ENCODE measurements at places on chromosomes 3 and 15.
A peak's percentile ranks its signal among the peaks of the same experiment; 100 is the strongest.

DNA sequence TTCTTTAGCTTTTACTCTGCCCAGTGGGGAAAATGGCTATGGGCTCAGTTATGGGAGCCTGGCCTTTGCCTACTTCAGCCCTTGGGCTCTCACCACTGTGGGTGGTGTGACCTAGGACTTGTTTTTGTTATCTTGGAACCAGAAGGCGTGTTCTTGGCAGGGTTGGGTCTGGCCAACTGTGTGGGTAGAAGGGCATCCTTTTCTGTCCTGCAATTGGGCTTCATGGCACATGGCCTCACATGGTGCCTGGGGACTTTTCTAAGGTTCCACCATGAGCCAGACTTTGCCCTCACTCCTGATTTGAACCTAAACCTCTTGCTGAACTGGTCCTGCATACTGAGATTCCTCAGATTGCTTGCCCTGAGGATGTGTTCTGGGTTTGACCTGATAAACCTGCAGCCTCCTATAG is 1.7 kb downstream of the GLYCTK start:
- DNase-seq: no peak

GRCh38 chr3:13277860-13278531 is 142.1 kb downstream of the NUP210 start:
- DNase-seq: no peak

- no peak for DNase-seq
These were observed 160.3 kb downstream of the SMAD6 start for GRCh38 chr15:66862111-66862939.

DNA sequence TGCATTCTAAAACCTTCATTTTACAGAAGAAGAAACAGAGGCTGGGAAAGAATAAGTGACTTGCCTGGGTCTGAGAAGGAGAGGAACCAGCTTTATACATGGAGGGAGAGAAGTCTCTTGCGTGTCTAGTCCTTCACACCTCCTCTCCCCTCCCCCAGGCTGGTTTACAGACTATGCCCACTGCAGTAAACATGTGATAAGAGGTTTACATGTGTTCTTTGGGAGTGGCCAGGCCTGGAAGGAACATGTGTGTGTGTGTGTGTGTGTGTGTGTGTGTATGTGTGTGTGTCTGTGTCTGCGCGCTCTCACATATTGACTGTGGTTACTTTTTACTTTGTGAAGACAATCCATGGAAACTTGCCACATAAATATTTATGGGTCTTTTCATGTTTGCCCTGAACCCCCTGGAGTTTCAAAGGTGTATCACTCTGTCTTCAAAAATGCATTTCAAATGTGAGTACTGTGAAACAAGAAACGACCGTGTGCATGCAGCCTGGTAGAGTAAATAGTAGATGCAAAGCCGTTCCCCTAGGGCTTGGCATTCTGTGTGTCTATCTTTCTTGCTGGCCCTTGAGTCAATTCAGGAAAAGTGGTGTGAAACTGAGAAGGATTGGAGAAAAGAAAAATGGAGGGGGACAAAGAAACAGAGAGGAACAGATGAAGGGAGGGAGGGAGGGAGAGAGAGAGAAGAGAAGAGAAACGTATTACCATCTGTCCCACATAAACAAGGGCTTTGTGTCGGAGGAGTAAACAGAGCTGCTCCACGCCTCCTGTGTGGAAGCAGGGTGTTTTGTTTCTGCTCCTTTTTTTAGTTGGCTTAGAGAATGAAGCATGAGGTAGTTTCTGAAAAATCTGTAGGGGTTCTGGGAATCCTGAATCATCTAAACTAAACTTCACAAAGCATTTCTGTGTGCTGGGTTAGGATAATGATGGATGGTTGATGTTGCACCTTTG is 51.7 kb downstream of the CLDN11 start:
- DNase-seq: no peak

DNA sequence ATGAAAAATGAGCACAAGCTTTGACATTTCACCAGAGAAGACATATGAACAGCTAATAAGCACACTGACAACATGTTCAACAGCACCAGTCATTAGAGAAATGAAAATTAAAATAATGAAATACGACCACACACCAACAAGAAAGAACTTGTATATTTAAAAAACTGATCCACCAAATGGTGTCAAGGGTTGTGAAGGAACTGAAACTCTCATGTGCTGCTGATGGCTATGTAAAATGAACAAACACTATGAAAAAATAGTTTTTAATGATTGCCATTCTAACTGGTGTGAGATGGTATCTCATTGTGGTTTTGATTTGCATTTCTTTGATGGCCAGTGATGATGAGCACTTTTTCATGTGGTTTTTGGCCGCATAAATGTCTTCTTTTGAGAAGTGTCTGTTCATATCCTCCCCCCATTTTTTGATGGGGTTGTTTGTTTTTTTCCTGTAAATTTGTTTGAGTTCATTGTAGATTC is 193.8 kb downstream of the SCAPER start:
- DNase-seq: no peak

GRCh38 chr15:67171471-67171870 is 83.0 kb downstream of the AAGAB start:
- no peak for DNase-seq

DNA sequence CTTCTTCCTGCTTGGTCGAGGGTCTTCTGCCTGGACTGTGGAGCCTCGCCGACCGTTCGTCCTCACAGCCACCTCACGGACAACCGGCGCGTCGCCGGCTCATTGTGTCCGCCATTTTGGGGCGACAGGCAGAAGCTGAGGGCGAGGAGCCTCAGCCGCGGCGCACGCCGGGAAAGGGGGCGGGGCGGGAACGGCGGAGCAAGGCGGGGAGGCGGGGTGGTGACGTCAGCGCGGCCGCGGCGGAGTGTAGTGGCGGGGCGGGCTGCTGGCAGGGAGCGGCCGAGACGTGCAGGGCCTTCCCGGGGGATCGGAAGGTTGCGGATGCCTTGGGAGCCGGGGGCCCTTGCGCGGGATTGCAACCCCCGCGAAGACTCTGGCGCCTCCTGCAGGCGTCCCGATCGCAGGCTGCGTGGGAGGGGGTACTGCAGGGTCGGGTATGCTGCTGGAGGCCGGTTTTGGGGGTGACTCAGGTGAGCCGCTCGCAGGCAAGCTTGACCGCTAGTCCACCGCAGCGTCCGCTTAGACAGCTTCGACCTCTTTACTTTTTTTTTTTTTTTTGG is at the start of gene WDR82:
Gene WDR82, minus strand, starts transcription at position 140 of the 560 bp plus-strand sequence. CDS start 288 bp downstream, outside the sequence.
- DNase-seq: peak; percentile 98

DNA sequence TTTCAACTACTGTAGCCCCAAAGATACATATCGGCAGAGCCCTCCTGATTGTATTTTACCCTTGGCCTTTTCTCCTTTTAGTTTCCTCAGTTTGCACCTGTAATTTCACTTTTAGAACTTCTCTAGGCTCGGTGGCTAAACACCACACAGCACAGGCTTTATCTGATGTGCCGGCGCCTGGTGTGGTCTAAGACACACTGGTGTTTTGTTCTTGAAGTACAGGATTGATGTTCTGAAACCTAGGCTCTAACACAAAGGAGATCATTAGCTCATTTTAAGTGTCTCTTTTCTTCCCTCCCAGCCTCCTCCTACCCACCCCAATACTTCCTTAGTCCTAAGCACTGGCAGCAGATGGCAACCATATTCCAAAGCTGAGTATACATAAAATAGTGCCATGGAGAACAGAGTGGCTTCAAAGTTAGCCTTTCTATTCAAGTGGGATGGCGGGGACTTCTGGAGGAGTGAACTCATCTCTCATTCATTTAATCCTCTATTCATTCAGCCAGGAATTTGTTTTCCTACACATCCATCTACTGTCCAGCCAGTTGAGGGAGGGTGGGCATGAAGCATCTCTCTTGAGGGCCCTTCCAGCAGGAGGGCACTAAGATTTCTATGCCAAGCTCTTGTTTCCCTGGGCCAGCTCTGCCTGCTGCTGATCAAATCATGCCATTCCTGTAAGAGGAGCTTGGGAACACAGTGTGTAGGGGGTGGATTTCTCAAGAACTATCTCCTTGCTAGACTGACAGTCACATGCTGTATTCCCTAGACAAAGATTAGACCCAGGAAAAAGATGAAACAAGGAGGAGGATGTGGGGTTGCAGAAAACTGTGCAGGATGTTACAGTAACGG is 71.2 kb downstream of the TIGIT start:
- DNase-seq: no peak

DNA sequence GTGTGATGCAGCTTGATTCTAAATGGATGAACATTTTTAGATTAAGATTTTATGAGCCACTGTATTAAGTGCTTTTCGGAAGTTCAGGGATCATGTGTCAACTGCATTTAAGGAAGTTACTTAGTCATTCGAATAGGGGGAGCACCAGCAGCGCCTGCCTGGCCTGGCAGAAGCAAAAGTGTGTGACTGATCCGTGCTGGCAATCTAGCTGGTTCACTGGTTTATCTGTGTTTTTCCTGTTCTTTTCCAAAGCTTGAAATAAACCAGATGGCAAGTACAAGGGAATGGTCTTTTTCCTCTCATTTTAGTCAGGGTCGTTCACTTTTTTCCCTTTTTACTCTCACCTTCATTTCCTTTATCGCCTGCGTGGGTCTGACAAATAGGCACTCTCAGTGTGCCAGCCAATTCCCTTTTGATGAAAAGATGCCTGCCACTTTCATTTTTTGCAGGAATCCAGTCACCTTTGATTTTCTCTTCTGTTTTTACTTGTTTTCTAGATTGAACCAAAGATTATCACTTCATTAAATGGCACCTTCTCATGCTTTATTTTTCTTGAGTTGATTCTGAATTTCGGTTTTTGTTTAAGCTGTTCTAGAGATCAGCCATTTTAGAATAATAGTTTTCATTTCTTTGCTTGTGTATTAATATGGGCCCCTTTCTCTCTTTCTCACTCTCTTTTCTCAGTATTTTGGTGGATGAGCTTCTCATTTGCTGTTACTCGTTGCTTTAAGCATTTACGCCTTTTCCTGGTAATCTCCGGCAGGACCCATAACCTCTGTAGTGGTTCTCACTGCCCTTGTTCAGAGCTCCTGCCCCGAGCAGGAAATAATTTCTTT is 2.8 kb downstream of the ABHD2 start:
- DNase-seq: no peak

- no peak for DNase-seq
These were observed 2.4 kb downstream of the MB21D2 start for GRCh38 chr3:192915304-192915703.

DNA sequence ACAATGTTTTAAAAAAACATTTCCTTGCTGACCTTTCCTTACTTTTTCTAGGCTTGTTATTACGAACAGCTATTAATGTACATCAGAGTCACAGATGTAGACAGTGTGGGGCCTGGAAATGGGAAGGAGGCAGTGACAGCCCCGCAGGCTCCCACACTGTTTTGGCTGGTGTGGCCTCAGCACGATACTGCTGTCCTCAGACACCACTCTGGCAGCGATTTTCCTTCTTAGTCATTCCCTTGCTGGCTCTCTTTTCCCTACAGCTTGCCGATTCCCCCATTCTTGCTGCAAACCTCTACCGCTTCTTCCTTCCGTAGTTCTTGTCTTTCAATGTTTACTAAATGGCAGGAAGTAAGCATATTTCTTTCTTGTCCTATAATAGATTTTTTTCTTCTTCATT is 113.1 kb downstream of the ABI3BP start:
- no peak for DNase-seq

GRCh38 chr3:99041747-99042146 is 140.3 kb upstream of the DCBLD2 start:
- no peak for DNase-seq

DNA sequence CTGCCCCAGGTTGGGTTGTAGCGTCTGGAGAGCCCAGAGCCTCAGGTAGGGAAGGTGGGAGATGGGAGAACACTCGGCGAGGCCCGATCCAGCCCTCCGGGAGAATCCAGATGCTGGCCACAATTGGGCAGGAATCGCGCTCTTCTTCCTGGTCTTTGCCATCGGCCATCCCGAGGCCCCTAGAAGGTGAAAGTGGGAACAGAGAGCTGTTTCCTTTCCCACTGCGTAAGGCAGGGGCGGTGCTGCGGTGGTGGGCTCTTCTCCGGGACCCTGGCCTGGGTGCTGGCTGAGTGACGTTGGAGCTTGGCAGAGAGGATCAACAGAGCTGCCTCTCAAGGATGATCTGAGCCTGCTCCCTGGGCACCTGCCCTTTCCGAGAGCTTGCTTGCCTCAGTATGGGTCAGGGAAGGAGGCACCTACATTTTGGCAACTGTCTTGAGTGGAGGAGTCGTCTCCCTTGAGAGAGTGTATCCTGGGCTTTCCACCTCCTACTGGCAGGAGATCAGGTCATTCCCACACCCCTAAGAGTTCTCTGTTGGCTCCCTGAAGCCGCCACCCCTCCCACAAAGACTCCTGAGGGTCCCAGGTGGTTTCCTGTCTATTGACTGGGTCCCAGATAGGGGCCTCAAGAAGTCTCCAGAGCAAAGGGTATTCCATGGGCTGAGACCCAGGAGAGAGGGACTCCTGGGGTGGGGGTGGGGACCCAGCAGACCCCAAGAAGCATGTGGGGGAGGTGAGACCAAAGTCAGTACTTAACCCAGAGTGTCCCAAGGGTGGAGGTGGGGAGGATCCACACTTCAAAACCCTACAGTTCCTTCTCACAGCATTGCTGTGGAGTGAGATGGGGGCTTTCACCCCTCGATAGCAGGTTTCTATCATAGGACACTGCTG is 1.6 kb downstream of the C15orf39 start:
- DNase-seq: no peak

GRCh38 chr3:129605922-129606635 is 397 bp downstream of the PLXND1 start:
- no peak for DNase-seq

GRCh38 chr15:70362886-70363285 is 265.2 kb upstream of the TLE3 start:
- peak; percentile 82 for DNase-seq

- no peak for DNase-seq
These were observed 317.1 kb upstream of the TGFBR2 start for GRCh38 chr3:30289324-30289723.

GRCh38 chr3:143573610-143574303 is 274.5 kb downstream of the SLC9A9 start:
- DNase-seq: no peak

DNA sequence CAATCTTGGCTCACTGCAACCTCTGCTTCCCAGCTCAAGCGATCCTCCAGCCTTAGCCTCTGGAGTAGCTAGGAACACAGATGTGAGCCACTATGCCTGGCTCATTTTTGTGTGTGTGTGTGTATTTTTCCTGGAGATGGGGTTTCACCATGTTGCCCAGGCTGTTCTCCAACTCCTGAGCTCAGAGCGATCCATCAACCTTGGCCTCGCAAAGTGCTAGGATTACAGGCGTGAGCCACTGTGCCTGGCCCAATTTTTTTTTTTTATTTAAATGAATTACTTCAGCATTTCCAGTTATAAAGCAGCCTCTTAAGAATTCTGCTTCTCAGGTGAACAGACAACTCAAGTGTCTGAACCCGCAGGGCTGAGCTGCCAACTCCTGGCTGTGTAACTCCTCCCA is 20.1 kb upstream of the ST3GAL6 start:
- DNase-seq: no peak

GRCh38 chr3:30904996-30905395 is 10.5 kb upstream of the GADL1 start:
- no peak for DNase-seq

DNA sequence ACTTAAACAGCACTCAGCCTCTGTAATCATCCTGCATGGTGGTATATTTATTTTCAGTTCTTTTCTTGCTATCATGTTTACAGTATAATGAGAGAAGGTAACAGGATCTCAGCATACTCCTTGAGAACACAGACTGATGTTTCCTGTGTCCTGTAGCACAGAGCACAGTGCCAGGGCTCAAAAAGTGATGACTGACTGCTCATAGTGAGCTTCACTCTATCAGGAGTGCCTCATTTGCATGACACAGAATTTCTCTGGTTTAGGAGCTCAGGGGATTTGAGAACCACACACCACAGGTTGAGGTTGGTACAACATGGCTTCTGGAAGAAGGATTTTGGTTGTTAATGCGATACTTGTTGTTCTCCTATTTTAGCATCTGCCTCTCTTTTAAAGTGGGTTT is 68.5 kb upstream of the SLC2A2 start:
- DNase-seq: peak; percentile 15

Measured in iPS-NIHi11 (cell line).